ENCODE measurements at places on chromosomes 7 and 10.

GRCh38 chr7:20299647-20300312 is 30.9 kb upstream of the ITGB8 start:
- no peak for ATAC-seq

GRCh38 chr10:1706711-1707110 is 30.6 kb downstream of the ADARB2 start:
- ATAC-seq: no peak

DNA sequence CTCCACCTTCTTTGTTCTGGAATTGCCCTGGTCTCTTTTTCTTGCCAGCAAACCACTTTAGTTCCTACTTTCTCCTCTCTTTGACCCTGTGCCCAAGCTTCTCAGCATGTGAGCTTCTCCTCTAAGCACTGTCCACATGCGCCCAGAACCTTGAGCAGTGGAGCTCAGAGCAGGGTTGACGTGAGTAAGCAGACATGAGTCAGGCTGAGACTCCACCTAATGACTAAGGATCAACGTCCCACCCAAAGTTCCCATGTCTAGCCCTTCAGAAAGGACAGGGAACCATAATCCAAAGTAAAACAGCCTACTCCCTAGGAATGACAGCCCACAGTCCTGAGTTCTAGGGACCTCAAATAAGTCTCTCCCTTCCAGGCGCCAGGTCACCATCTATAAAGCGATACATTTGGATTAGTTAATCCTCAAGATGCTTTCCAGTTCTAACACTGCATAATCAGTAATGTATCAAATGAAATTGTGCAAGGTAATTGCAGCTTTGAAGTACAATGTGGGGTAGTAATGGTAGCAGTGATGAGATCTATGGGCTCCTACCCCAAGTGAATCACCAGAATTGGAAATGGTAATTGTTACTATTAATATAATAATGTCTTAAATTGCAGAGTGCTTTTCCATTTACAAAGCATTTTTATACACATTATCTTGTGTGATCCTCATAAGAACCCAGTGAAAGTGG is 44.5 kb downstream of the KCNMA1 start:
- peak; percentile 98 for ATAC-seq

DNA sequence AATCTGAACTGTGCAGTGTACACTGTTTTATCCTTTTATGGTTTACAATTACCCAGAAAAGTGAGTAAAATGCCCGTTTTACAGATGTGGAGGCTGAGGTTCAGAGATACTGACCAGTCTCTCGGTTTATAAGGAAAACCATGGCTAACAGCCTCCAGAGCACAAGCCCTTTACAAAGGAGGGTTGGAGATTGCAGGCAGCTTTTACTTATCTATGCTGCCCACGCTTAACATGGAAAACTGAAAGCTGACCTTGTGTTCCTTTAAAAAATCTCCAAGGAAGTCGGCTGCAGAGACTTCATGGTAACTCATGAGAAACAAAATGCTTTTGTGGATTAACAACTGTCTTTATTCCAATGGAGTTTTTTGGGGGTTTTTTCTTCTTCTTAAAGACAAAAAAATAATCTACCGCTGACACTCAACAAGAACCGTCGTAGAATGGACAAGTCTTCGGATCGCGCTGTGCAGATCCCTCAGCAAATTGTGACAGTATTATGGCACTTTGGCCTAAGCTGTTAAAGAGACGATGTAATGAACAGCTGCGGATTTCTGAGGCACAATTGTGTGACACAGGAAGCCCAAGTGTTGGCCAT is 654 bp upstream of the SLF2 start:
- ATAC-seq: no peak

DNA sequence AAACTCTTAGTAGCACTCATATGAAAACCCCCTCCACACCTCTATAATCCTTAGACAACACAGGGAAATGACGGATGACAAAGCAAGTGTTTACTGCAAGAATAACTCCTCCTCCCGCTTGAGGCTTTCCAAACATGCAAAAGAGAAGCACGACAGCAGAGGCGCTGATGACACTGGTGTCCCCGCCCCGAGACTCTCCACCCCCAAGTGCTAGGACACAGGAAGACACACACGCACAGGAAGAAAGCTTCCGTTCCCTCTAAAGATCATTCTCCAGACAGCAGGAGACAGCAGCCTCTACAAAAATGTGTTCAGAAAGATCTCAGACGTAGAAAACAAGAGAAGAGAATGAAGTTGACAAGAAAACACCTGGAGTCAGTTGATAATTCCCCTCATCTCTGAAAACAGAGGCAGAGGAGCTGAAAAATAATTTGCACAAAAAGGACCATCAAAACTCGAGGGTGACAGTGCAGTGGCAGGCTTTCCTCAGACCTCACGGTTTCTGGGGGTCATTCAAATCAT is 90.2 kb downstream of the DLG5 start:
- ATAC-seq: peak; percentile 39

DNA sequence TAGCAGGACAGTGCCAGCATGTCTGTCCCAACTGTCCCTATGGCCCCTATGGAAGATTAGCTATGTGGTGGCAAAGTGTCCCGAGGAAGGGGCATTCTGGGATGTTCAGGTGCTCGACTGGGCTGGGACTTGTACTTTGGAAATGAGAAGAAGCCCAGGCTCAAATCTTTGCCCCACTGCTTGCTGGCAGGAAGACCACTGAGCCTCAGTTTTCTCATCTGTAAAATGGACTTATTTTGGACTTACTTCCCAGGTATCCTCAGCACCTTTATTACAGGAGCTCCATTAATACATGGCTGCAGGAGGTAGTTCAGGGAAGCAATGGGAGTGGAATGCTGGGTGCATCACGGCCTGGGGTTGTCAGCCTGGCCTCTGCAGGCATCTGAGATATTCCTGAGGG is 71.2 kb downstream of the LHPP start:
- no peak for ATAC-seq

DNA sequence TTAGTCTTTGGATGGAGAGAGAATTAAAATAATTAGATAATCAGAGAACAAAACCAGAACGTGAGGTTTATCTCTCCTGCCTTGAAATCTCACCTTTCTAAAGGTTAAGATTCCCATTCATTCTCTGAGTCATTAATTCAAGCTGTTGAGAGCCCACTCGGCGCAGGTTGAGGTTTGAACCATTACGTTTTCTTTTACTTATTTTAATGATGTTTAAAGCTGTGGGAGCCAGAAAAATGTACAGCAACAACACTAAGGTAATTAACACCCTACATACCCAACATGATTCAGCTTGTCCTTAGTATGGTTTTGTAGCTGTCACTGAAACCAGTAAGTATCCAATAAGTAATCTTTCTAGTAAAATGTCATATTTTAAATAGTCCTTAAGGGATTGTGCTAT is 153.0 kb upstream of the ANK3 start:
- no peak for ATAC-seq

- no peak for ATAC-seq
These were observed 33.2 kb upstream of the TPK1 start for GRCh38 chr7:144869082-144869481.

- ATAC-seq: no peak
These were observed 74.9 kb upstream of the COL13A1 start for GRCh38 chr10:69726850-69727249.

DNA sequence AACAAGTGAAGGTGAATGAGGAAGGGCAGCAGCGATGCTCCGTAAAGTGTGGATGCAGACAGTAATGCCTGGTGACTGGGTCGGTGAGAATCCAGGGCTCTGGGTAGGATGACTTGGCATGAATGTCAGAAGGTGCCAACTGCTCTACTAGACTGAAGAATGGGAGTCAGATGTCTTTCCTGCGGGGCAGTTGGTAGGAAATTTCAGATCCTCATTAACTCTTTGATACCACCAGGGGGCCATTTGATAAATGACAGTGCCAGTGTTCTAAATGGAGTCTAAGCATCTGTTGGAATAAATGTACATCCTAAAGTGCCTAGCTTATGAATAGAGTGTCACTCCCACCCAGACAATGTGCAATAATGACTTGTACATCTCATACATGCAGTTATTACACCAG is 462.0 kb downstream of the GRM8 start:
- no peak for ATAC-seq
